ENCODE measurements at places on chromosomes 1 and 21. TPM values are rescaled to one million over a fixed set of nuclear protein-coding genes. Genes with fewer than 3 reads are reported as not detected.

- no peak for DNase-seq
Measured at GRCh38 chr1:38198099-38198498, 151.5 kb upstream of the POU3F1 start.

DNA sequence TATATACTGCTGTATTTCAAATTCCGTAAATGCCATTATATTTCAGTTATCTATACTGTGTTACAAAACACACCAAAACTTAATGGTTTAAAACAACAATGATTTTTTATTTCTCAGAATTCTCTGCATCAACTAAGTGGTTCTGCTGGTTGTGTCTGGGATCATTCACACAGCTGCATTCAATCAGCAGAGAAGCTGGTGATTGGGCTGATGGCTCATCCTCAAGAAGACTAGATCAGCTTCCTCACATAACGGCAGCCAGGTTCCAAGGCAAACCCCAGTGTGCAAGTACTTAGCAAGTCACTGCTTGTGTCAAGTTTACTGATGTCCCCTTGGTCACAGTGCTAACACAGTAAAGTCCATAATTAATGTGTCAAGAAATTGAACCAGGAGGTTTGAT is 86.3 kb upstream of the VANGL1 start:
- no peak for DNase-seq

- DNase-seq: no peak
Measured at GRCh38 chr1:162946701-162947100, 85.7 kb upstream of the CCDC190 start.

- DNase-seq: no peak
Measured at GRCh38 chr1:5109633-5110032, 455.2 kb downstream of the AJAP1 start.

Gene PAQR7
- 36.2 TPM for polyA plus RNA-seq
